Stimulated activated CD8-positive, alpha-beta memory T cell treated with anti-CD3 and anti-CD28 coated beads, Interleukin-2, amount 100 ng/mL, for 1 hour (primary cell): ENCODE measurements at places on chromosomes 11 and 22.

GRCh38 chr11:71238941-71239340, 13.4 kb downstream of the SHANK2 start:
- no peak for DNase-seq

DNA sequence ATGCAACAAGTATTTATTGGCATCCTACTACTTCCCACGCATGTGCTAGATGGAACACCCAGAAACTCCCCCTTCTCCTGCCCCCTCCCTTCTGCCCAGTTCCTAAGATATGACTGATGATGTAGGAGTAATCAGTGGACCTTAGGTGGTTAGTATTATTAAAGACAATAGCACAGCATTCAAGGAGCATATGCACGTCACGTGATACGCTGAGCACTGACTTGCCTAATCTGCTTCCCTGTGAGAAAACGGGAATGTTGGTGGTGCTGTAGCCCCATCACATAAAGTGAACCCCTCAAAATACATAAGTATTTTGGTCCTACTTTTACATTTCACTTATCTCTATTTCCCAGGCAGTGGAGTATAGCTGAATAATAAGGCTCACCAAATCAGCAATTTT, 12.4 kb downstream of the DRD2 start:
- no peak for DNase-seq

DNA sequence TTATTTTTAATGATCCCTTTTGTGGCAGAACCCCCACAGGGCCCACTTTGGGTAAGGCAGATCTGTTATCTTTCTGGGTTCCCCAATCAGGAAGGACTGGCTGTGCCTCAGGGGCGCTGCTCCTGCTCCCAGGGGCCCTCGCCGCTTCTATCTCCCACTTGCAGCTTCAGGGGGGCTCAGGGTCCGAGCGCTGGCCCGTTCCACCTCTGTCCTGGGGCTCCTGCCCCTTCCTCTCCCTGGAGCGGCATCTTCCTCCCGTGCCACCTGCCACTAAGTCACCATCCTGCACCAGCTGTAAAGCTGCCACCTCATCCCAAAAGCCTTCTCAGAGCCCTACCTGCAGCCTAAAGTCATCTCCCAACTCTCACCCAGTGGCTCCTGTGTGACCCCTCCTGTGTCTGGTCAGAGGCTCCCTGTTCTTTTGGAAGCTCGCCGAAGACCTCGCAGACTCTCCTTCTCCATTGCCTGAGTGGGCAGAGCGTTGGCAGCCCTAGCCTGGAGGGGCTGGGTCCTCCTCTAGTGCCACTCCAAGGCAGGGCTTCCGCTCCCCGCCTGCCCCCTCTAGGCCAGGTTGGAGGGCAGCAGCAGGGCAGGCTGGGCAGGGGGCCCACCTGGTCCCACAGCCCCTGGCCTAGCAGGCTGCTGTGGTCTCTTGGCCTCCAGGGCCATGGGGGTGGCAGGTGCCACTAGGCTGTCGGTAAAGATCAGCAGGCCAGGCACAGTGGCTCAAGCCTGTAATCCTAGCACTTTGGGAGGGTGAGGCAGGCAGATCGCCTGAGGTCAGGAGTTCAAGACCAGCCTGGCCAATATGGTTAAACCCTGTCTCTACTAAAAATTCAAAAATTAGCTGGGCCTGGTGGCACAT, 106.7 kb downstream of the MORC2 start:
- no peak for DNase-seq

GRCh38 chr11:35730254-35730653, 67.7 kb downstream of the TRIM44 start:
- no peak for DNase-seq

GRCh38 chr11:6900327-6900999, 8.2 kb upstream of the OR2D2 start:
- no peak for DNase-seq

DNA sequence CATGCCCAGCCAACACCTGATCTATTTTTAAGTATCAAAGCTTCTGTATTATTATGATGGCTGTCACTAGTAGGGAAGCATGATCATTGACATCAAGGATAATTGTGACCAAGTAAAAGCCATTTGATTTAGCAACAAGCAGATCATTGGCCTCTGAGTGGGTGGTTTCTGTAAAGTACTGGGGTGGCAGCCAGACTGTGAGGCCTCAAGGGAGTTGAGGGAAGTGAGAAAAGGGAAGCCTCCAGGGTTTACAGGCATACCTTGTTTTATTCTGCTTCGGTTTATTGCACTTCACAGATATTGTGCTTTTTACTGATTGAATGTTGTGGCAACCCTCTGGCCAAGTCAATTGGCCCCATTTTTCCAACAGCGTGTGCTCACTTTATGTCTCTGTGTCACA, 60.1 kb downstream of the PRR5L start:
- DNase-seq, result no peak

DNA sequence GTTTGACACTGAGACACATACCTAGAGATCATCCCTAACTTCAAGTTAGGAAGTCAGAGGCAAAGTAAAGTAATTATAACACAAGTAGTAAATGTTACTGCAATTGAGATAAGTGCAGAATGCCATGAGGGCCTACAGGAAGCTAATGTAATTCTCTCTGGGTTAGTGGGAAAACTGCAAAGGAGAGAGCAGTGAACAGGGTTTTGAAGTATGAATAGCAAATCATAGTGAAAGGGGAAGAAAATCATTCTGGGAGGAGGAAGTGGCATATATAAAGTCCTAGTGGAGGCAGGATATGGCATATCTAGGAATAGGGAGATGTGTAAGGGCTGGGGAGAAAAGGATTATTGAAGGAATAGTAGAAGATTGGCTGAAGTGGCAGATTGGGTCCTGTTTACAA, 27.9 kb downstream of the RNF169 start:
- DNase-seq, result no peak

DNA sequence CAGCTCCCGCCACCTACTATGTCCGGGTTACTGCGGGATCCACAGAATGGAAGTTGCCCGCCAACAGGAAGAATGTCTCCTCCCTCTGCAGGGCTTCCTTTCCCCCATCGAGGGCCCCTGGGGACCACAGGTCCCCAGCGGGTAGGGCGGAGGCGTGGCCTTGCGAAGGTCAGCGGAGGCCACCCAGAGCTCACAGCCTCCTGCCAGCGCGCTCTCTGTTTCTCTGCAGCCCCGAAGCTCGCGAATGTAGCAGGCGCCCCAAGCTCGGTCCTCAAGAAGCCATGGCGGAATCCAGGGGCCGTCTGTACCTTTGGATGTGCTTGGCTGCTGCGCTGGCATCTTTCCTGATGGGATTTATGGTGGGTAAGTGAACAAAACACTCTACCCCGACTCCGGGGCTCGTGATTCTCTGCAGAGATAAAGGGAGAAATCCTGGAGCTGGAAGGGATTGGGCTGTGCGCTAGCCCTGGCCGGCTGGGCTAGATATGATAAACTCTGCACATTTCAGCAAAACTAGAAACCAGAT, at the start of gene NAALAD2:
NAALAD2 (plus strand) TSS at position 186 of the 526 bp plus-strand sequence; CDS start at position 282, 96 bp downstream.
- no peak for DNase-seq

GRCh38 chr11:68827733-68828132, 14.0 kb downstream of the CPT1A start:
- no peak for DNase-seq

- no peak for DNase-seq
Measured at GRCh38 chr11:199004-199581, 6.2 kb downstream of the SCGB1C1 start.

GRCh38 chr11:17169876-17170275, 37.9 kb downstream of the PIK3C2A start:
- DNase-seq, result no peak

DNA sequence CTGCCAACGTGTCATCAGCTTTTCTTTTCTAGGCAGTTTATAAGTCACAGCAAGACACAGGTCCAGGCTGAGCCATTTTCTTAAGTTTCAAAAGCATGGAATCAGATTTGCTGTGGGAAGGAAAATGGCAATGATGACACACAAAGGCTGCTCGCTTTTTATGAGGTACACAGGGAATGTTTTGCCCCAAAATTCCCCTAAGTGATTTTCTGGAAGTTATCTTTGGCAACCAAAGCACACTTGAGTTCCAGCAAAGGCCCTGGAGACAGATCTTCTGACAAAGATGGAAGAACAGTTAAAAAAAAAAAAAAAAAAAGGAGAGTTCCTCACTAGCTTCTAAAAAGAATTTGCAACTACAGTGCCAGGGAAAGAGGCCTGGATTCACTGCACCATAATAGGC, 260.8 kb downstream of the LARGE1 start:
- DNase-seq, result no peak

DNA sequence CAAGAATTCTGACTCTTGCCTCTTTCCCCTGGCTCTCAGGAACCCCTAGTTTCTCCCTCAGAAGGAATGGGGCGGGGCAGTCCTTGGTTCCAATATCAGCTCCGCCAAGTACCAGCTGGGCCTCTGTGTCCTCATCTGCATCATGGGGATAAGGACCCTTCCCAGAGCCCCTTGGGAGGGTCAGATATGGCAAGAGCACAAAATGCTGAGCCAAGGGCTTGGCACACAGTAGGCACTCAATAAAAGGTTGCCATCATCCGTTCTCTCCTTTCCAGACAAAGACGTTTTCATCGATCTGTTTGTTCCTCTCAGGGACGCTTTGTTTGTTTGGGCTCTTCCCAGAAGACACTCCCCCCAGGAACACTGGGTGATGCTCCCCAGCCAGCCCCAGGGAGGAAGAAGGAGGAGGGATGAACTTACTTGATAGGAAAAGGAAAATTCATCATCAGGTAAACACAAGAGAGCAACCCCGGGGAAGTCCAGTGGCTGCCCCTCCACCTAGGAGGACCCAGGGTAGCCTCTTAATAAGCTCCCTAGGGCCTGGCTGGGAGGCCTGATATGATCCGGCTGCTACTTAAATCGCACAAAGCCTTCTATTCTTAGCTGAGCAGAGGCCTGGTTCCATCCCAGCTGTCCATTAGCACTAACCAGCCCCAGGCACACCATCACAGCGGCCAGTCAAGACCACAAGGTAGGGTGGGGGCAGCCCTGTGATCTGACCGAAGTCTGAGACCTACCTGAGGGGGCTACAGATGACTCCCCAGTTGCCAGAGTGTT, 19.6 kb downstream of the GDPD5 start:
- DNase-seq, result no peak

DNA sequence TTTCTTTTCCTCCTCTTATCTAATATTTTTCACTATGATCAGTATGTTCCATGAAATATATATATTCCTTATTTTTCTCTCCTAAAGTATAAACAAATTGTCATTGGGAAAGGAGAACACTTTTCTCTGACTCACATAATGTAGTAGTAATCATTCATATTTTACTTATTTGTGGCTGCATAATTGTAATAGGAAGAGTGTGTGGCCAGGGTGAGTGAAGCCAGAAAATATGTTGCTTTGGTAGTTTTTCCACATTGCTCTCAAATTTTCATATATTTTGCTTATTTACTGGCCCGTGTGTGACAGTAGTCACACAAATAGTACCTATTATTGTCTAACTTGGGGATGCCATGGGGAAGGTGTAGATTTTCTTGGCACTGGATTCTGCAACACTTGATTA, 172.1 kb downstream of the DYNC2H1 start:
- DNase-seq, result no peak

DNA sequence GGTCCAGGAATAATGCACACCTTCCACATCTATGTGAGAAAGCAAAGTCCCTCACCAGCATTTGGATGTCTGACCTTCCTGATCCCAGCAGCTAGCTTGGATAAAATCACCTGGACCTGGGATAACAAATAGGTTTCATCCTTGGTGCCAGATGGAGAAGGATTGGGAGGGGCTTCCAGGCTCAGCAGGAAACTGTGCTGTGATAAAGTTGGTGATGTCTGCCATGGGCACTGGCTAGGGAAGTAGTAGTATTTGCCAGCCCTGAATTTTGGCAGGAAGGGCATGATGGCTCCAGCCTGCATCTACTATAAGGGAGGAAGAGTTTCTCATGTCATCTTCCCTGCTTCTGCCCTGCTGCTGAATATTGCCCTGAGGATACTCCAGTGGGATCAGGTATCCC, 37.5 kb downstream of the C11orf91 start:
- no peak for DNase-seq

GRCh38 chr11:61756147-61756451, 3.7 kb downstream of the MYRF start:
- no peak for DNase-seq

DNA sequence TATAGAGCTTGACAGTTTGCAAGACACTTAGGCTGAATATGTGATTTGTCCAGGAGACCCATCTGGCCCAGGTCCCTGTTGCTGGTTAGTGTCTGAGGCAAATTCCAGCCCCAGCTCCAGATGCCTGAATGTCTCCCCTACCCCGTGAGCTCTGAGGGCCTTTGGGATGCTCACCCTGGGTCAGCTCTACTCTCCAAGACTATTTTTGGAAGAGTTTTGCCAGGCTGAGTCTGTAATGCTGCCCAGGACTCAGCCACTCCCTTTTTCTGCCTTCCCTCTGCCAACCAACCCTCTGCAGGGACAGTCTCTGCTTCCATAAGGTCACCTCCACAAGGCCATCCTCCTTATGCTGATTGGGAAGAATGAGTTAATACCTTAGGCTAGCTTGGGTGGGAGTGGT, 66.3 kb downstream of the CABIN1 start:
- no peak for DNase-seq

- no peak for DNase-seq
Measured at GRCh38 chr11:126154691-126155090, 56.8 kb downstream of the RPUSD4 start.

- DNase-seq, result no peak
Measured at GRCh38 chr11:19059833-19060232, 684 bp downstream of the MRGPRX2 start.

DNA sequence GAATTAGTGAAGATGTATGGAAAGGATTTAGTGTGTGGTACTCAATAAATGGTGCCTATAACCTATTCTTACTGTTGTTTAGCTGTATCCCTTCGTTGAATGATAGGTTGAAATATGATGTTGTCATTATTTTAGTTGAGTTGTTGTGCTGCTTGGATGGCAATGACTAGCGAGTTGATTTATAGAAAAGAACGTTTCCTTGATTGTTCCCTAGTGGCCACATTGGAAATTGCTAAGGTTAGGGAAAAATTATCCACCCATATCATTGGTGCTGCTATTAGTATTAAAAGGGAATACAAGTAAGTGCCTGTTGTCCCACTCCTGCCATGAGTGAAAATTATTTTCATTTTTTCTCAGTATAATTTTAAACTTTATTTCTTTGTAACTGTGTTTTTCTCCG, 14.5 kb downstream of the EMSY start:
- no peak for DNase-seq
